OCI-LY7 (cell line): ENCODE measurements at places on chromosomes 7 and 10.

GRCh38 chr7:13257661-13258060, 570.2 kb downstream of the ARL4A start:
- DNase-seq: no peak

- peak; percentile 86 for DNase-seq
Observed at GRCh38 chr10:133307776-133308420, 774 bp downstream of the TUBGCP2 start.

DNA sequence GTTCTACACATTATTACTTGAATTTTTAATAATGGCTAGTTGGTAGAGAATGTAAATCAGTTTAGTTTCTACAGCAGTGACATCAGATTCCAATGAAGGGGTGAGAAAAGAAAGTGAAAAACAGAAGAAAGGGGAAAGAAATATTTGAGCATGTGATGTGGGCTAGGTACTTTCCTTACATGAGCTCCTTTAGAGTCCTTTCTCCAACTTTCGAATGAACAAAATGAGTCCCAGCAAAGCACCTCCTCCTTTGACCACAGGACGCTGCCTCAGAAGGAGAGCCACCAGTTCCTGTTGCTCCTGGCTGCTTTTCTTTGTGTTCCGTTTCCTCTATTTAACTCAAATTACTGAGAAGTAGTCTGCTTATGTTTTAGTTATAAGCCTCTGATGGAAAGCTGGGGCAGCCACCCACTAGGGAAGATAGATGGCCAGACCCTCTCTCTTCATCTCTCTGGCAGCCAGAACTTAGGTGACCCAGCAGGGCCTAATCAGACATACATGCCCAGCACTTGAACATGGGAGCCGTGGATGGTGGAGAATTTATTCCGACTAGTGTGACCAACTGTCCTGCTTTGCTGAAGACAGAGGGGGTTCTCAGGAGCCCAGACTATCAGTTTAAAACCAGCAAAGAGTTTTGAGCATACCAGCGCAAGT, 82.4 kb upstream of the NME8 start:
- DNase-seq: no peak

DNA sequence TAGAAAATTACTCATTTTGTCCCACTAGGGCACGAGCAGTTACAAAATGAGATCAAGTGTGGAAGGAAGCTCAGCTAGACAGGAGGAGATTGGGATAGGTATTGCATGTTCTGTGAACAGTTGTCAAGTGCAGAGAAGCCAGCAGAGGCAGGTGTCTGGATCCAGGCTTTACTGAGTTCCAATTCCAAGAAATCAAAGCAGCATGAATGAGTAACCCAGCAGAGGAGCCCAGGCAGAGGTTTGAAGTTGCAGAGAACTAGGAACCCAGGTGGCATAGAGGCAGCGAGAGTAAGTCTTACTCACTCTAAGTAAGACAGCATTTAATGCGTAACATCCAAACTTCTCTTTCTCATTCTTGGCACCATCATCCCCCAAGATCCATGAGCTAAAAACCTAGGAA, 11.8 kb downstream of the MRC1 start:
- DNase-seq: no peak

- DNase-seq: no peak
Observed at GRCh38 chr7:98267303-98267702, 14.2 kb upstream of the BRI3 start.

DNA sequence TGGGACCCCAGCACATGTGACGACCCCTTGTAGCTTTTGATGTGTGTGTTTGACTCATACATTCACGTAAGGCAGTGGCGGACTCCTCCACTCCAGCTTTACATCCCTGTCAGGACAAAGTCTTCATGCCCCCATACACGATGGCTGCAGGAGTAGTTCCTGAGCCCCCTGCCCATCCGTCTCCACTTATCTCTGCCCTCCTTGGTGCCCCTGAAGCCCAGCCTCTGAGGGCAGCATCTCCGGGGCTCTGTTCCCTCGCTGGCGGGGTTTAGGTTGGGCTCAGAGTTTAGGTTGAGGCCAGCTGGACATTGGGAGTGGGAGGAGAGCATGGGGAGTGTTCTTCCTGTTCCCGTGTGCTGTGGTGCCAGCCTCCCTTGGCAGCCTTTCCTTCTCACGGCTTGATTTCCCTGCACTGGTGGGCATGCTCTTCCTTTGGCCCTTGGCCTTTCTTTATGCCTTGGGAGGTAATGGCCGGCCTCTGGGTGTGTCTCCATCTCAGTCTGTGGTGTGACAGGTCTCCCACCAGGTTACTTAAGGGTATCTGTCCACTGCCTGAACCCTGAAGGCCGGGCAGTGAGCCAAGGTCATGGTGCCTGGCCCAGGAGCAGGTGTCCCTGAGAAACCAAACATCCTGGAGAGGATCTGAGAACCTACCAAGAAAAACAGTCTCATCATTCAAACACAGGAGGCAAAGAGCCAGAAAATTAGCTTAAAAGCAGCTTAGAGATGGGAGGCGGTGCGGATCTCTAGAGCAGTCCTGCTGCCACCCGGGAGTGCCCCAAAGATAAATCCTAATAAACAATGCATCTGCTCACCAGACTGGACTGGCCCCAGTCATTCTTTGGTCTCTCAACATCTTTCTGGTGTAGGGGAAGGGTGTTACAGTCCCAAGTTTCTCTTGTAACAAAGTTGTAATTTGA, 85.5 kb downstream of the GLRX3 start:
- no peak for DNase-seq

- no peak for DNase-seq
Observed at GRCh38 chr10:132391676-132392020, 5.4 kb upstream of the PWWP2B start.
